ENCODE measurements at places on chromosomes 7 and 10.

DNA sequence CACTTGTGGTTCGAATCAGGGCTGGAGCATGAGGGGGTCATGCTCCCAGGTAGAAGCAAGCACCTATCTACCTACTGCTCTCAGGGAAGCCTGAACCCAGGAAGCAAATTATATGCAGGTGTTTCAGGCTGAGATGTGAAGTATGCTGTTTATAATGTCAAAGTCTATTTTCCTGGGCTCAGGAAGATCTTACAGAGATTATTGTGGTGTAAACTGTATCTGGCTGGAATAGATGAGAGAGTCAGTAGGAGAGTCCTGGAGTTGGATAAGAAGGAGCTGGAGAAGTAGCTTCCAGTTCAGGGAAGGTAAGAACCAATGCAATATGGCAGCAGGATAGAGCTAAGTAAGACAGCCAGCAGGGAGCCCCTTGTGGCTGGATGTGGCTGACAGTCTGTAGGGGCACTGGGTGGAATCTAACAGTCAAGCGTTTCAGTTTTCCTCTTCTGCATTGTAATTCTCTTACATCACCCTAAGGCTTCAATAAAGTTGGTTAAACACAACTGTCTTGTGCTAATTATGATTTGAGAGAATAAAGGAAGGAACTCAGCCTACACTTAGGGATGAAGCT, 105.9 kb upstream of the EEPD1 start:
- no peak for DNase-seq

- DNase-seq: no peak
These were observed 95.1 kb upstream of the ITGB1 start for GRCh38 chr10:33052915-33053810.

GRCh38 chr7:157775021-157775559, 438.3 kb downstream of the DNAJB6 start:
- DNase-seq: peak; percentile 2

- peak; percentile 75 for DNase-seq
These were observed 25.5 kb downstream of the TMEM248 start for GRCh38 chr7:66946545-66946944.

DNA sequence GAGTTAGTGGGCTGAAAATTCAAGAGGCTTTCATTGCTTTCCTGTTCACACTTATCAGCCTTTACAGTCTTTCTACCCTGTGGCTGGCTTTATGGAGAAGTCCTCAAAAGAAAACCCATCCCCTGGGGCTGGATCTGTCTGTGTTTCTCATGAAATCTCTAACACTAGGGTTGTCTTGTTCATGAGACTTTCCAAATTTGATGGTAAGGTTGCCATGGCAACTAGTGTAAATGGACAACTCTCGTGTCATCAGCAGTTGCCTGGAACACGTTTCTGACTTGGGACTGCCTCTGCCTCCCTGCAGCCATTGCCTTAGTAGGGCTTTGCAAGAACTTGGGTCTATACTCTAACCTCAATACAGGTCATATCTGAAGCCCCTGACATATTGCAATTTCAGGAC, 35.8 kb upstream of the PLPP4 start:
- no peak for DNase-seq

GRCh38 chr10:80517416-80518142, 20.1 kb upstream of the SH2D4B start:
- DNase-seq: no peak

DNA sequence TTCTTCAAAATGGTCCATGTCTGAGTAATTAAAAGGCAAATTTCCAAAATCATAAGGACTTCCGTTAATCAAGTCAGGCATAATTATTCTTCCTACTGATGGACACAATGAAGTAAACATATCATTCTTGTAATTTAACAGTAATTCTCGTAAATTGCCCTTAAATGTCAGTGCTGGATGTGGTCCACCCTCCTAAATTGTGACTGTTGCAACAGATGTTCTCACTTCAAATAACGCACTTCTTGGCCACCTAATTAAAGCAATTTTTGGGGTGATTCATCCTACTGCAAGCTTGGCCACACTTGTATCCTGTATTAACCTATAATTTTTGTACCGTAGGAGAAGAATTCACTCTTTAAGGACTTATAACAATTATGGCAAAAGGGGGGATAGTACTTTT, 1.9 kb downstream of the COL1A2 start:
- no peak for DNase-seq

DNA sequence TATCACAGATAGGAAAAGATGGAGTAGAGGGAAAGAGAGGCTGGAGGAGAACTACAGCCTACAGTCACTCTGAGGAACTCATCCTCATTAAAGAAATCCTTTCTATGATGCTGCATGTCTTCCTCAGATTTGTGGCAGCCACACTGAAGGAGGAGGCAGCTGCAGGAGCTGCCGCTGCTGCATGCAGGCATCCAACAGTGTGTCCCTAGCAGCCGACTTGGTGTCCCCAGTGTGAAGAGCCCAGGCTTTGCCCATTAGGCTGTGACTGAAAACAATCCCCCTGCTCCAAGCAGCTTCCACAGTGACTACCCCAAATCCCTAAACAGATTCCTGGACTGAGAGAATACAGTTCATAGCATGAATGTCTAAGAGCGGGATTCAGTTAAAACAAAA, 23.1 kb downstream of the SKIDA1 start:
- no peak for DNase-seq

GRCh38 chr7:41637049-41637448, 65.8 kb downstream of the INHBA start:
- DNase-seq: no peak

- peak; percentile 82 for DNase-seq
These were observed 69.9 kb upstream of the GTF2I start for GRCh38 chr7:74587435-74588126.

GRCh38 chr7:86920154-86920553, 139.3 kb downstream of the ELAPOR2 start:
- DNase-seq: no peak

DNA sequence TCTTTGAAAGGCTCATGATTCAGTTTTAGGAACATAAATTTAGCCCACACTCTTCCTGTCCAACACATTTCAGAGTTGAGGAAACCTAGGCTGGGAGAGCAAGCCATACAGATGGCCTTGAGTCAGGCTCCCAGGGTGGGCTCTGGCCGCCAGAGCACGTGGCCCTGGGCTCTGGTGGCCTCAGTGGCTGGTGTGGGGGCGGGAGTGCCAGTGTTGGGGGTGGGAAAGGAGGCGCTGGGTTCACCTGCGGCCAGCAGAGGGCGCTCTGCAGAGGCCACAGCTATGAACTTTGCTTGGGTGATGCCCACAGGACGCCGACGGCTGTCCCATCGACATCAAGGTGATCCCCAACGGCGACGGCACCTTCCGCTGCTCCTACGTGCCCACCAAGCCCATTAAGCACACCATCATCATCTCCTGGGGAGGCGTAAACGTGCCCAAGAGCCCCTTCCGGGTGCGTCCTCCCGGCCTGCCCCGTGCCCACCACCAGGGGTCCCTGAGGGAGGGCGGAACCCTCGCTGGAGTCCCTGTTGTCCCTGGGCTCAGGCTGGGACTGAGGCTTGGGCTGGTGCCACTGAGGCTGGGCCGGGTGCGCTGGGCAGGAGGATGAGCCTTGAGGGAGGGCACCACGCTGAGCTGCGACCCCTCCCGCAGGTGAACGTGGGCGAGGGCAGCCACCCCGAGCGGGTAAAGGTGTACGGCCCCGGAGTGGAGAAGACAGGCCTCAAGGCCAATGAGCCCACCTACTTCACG, 11.9 kb downstream of the FLNC start:
- peak; percentile 62 for DNase-seq

- DNase-seq: no peak
These were observed 23.5 kb upstream of the ANLN start for GRCh38 chr7:36366005-36366717.

DNA sequence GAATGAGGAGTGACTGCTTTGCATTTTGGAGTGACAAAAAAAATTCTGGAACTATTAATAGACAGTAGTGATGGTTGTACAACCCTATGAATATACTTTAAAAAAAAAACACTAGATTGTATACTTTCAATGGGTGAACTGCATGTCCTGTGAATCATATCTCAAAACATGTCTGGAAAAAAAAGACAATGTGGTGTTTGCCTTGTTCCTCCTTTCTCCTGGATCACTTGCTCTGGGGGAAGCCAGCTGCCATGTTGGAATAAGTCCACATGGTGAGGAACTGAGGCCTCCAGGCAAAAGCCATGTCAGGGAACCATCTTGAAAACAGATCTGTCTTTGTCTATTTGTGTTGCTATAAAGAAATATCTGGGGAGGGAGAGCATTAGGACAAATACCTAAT, 39.5 kb upstream of the YAE1 start:
- DNase-seq: no peak

DNA sequence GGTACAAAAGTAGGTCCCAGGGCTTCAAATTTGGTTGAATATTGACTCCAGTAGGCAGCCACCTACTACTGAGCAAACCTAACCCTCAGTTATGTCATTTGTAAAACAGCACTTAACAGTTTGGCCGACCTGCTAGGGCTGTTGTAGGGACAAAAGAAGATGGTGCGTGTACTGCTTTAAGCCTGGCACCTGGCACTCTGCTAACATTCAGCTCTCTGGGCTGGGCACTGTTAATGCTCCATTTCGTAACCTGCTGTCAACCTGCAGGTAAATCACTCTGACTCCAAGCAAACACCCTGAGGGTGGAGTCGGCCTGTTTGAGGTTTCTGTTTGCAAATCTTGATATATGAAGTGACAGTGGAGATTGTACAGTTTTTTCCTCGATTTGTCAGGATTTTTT, 7.2 kb downstream of the ZKSCAN1 start:
- DNase-seq: no peak

DNA sequence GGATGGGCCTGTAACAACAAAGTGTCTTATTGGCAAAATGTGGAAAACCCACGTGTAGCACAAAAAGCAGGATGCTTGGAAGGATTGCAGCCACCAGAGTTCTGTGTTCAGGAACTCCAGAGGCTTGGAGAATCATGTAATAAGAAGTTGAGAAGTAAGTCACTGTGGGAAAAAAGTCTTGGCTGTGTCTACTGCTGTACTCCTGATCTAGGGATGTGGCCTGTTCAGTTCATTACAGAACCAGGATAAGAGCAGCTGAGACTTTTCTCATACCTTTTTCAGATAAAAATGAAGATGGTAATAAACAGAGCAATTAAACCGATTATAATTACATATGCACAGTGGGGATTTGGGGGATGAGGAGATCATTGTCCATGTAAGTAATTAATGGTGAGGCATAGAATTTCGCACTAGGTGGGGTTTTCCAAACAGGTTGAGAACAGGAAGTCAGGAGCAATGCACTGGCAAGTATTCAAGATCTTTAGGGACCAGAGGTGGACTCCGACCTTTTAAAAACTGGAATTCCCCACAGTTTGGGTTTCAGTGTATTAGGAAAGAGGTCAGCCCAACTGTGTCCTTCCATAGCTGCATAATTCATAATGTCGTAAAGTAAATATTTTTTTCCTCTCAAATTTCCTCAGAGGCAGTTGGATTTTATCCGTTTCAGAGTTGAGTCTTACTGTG, 281.7 kb downstream of the FRMD4A start:
- no peak for DNase-seq

DNA sequence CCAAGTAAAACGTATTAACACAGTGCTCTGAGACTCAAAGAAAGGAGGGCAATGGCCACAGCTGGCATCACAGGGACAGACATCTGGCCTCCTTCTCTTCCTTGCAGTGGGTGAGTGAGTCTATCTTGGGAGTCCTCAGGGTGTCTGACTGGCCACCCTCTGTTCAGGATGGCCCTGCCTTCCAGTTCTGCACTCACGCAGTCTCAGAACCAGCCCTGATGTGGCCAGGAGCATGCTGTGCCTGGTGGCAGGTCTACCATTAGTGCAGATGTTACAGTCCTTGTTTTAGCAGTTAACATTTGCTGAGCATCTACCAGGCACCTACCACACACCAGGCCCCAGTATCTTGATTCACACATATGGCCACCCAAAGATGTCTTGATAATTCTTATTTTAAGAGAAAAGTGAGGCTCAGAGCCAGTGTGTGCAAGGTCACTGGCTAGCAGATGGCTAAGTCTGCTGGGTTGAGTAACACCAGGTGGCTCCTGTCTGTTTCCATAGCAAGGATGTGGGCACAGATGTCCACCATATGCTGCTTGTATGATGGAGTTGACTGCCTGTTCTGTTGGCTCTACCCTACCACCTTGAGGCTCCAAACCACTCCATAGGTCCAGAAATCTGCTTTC, 23.2 kb upstream of the ARHGAP22 start:
- DNase-seq: no peak

GRCh38 chr10:63273577-63273976, 140.4 kb downstream of the NRBF2 start:
- no peak for DNase-seq

DNA sequence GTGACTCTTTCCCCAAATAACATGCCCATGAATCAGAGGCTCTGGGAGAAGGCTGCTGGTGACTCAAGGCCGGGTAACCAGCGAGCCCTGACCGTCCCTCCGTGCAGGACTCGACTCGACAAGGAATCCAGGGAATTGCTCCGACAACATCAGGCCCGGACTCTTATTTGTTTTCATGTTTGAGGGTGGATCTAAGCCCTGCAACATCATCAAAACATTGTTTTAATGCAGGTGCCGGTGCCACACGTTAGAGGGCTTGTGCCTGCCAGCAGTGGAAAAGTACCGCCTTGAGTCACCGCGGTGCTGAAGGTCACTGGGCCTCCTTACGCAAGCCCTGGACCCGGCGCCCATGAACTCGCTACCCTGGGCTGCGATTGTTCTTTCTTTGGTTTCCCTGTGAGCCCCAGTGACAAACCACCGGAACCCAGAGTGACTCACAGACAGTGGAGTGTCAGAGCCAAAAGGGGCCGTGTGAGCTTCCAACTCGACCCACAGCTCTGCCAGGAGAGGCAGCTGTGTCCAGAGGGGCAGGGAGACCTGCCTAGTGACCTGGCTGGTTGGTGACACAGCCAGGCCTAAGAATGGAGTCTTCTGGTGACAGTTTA, 139.4 kb upstream of the SHH start:
- no peak for DNase-seq

DNA sequence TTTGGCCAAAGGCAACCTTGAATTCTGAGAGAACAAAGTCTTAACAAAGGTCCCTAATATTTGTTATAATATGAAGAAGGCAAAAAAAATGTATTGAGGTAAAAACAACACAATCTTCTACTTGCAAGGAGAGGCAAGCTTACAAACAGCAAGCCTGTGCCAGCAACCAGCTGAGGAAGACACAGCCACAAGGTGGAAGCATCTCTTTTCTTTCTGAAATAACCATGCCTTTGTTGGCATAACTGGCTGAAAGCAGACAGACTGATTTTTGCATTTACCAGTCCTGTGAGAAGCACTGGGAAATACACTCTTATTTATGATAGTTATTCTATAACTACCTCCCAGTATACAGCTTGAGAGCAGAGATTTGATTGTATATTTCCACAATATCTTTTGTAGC, 292.0 kb downstream of the PHTF2 start:
- DNase-seq: no peak

All from mucosa of descending colon (tissue), 3 donors.